ENCODE measurements at places on chromosomes 4 and X. TPM values are rescaled to one million over a fixed set of nuclear protein-coding genes. Genes with fewer than 3 reads are reported as not detected.

DNA sequence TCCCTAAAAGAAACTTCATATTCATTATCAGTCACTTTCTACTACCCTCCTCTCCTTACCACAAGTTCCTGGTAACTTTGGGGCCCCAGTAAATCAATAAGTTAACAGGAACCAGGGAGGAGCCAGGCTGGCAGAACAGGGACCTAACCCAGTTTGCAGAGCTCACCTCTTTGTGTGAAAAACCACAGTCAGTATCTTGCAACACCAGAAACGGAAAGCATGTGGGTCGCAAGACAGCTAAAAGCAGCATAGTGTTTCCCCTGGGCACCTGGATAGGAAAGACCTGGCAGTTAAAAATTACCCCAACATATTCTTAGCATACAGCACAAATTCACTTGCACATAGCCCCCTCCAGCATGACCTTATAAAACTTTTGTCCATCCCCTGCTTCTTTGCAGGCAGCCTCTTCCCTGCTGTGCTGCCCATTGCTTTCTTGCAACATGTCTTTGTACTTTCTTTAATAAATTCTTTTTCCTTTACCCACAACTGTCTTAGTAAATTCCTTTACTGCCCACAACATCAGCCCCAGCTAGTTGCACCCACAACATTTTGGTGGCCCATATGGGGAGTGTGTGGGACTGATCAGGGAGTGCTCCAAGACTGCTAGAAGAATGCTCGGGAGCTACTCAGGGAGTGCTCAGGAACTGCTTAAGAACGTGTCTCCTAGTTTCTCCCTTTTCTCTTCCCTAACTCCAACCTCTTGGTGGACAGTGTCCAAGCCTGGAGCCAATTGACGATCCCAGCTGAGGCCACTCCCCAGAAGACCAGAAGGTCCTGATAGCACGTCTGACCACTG, 83.4 kb downstream of the MSN start:
- peaks cover 12% of the 10 kb centered on the region for H3K27me3 ChIP-seq
- peaks cover 8% of the 10 kb centered on the region for H3K36me3 ChIP-seq
- peak; percentile 35 for DNase-seq
- peak overlapping the region; percentile 15 for H3K4me3 ChIP-seq
- H3K4me1 ChIP-seq = peaks cover 64% of the 10 kb centered on the region

GRCh38 chr4:141686146-141686775, 49.9 kb downstream of the IL15 start:
- H3K4me1 ChIP-seq = no peaks in the 10 kb centered on the region
- no peak overlapping the region for H3K27ac ChIP-seq
- DNase-seq = no peak
- no peaks in the 10 kb centered on the region for H3K36me3 ChIP-seq
- no peaks in the 10 kb centered on the region for H3K27me3 ChIP-seq

CFAP47 gene
- total RNA-seq = not detected

DNA sequence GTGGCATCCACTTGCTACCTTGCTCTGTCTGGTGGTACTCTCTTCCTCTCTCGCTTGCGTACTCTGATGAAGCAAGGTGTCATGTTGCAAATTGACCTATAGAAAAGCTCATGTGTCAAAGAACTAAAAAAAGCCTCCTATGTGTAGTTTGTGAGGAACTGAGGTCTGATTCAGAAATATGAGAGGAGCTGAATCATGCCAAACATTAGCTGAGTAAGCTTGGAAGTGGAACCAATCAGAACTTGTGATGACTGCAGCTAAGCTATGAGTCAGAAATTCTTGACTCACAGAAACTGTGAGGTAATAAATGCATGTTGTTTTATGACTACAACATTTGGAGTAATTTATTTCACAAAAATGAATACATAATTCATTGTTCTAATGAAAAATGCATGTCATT, 2138.8 kb downstream of the PCDH7 start:
- H3K4me3 ChIP-seq = no peak overlapping the region
- H3K27me3 ChIP-seq = no peaks in the 10 kb centered on the region
- DNase-seq = no peak
- H3K27ac ChIP-seq = no peak overlapping the region
- no peaks in the 10 kb centered on the region for H3K36me3 ChIP-seq
- no peaks in the 10 kb centered on the region for H3K4me1 ChIP-seq

MSANTD1 gene
- 2.4 TPM for total RNA-seq

- DNase-seq = no peak
- H3K27me3 ChIP-seq = peaks cover 7% of the 10 kb centered on the region
Measured at GRCh38 chrX:68372665-68373064, 60.6 kb downstream of the OPHN1 start.
